ENCODE measurements at places on chromosomes 12 and 14.

DNA sequence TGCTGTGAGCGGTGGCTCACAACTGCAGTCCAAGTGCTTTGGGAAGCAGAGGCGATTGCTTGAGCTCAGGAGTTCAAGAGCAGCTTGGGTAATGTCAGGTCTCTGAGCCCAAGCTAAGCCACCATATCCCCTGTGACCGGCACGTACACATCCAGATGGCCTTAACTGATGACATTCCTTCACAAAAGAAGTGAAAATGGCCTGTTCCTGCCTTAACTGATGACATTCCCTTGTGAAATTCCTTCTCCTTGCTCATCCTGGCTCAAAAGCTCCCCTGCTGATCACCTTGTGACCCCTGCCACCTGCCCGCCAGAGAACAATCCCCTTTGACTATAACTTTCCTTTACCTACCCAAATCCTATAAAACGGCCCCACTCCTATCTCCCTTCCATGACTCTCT is 48.6 kb downstream of the SLC25A47 start:
- no peak for DNase-seq

DNA sequence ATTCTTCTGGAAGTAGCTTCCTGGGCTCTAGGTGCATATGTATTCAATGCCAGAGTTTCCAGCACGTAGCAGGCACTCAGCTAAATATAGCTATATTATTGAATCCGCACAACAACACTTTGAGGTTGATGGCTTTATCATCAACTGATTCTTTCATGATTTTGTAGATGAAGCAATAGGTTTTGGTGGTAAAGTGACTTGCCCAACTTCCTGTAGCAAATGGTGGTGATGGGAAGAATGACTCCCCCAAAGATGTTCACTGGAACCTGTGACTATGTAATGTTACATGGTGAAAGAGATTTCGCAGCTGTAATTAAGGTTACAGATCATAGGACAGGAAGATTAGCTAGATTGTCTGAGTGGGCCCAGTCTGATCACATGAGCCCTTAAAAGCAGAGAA is 3.2 kb downstream of the TDRD9 start:
- no peak for DNase-seq

DNA sequence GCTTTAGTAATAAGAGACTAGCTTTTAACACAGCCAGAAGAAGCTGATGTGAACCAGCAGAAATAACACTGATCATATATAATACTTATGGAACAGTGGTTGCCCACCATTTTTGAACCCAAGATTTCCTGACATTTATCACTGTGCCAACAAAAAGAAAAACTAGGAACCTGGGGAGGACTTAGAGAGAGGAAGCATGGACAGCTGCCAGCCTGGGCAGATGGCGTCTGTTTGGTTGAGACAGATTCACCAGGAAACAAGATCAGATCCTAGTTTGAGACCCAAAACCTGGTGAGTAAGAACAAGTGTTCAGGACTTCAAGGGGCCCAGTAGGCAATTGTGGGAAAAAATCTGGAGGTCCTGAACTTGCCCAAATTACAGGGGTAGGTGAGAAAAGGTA is 95.3 kb downstream of the BICD1 start:
- DNase-seq: no peak

- DNase-seq: no peak
Measured at GRCh38 chr12:116484807-116485206, 74.4 kb upstream of the MAP1LC3B2 start.

GRCh38 chr12:120853188-120853587 is 51.0 kb downstream of the SPPL3 start:
- no peak for DNase-seq
